ENCODE measurements at places on chromosomes 3 and 15. TPM values are rescaled to one million over a fixed set of nuclear protein-coding genes. Genes with fewer than 3 reads are reported as not detected.

The TGM4 gene
- not detected for total RNA-seq

The UBE2E2 gene
- total RNA-seq, result 0.86 TPM

The PPM1L gene
- 3.8 TPM for total RNA-seq

DNA sequence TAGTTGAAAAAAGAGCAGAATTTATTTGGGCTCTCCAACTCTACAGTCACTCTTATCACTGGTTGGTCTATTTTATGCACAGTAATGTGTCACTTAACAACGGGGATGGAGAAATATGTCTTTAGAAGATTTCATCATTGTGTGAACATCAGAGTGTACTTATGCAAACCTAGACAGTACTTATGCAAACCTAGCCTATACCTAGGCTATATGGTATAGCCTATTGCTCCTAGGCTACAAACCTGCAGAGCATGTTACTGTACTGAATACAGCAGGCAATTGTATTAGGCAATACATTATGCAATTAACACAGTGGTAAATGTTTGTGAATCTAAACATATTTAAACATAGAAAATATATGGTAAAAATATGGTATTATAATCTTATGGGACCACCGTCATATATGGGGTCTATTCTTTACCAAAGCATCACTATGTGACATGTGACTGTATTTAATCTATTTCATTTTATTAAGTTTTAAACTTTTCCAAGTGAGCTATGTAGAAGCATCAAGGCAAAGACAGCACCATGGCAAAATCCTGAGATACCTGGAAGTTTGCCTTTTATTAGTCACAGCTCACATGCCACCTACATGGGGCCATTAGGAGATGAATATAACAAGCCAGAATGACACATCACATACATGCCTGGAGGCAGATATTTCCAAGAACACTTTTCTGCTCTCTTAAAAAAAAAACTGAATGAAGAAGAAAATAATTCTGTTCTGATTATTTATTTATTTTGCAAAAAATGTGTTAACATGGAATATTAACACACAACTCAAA is 537.4 kb downstream of the TUSC7 start:
- DNase-seq, result no peak

- DNase-seq, result no peak
Observed at GRCh38 chr3:65678516-65678915, 360.2 kb downstream of the MAGI1 start.

- no peak for DNase-seq
Observed at GRCh38 chr3:129611812-129612533, 5.5 kb upstream of the PLXND1 start.

GRCh38 chr15:75008629-75009326 is 13.4 kb downstream of the SCAMP5 start:
- DNase-seq, result no peak

DNA sequence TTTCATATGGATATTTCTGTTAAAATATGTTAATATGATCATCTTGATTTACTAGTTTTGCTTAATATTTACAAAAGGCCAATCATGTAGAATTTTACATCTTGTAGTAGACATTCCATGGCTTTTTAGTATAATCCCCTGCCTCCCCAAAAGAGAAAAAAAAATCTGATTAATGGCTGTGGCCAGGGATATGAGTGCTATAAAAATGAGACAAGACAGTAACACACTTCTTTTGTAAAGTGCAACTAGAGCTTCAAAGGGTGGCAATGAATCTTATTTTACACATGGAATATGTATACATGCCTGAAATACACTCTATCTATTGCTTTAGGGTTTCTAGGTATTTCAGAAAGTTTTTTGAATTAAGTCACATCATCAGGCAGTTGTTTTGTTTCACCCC is 112.2 kb upstream of the NANOGP8 start:
- no peak for DNase-seq

DNA sequence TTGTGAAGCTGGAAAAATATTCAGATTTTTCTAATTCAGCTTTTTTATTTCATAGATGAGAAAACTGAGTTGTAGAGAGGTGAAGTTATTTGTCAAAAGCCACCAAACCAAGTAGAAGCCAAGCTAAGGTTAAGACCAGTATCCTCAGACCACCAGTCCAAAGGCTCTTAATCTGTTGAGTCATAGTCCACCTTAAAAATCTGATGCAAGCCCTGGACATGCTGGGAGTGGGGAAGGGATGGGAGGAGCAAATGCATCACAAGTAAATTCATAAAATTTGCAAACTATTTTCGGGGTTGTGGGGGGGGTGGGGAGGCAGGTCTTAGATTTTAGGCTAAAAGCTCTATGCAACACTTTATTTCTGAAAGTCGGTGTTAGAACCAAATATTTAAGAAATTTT is 307.7 kb upstream of the SEMA6D start:
- DNase-seq, result no peak

DNA sequence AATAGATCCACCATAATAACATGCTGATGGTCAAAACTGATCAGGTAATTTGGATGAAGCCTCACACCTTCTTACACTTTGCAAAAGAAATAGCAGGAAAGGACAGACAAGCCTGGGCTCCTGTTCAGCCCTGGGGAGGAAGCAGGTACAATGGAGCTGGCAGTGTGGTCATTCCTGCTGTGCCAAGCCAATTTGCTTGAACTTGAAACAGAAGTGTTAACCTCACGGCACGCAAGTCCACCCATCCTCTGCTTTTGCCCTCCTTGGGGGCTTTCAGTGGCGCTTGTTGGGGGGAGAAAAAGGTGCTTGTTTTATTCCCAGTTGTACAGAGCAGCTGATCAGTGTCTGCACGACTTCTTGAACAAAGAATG is 36.8 kb upstream of the RFTN1 start:
- no peak for DNase-seq

DNA sequence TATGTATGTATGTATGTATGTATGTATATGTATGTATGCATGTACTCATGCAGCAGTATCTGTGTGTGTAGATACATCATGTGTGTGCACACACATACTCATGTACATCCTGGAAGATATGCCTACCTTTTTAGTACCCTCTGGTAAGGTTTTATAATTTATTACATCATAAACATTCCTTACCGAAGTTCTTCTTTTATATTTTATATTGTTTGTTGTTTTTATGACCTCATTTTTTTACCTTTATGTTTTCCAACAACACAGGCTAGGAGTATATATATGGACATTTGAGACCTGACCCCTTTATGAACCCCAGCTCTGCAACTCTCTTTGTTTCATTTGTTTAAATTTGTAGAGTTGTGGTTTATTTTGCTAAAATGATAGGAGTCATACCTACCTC is 263.5 kb downstream of the ADAMTSL3 start:
- no peak for DNase-seq
